ENCODE measurements at places on chromosomes 6 and 20. TPM values are rescaled to one million over a fixed set of nuclear protein-coding genes. Genes with fewer than 3 reads are reported as not detected.

GRCh38 chr6:38738261-38738660 lies 23.1 kb downstream of the DNAH8 start:
- DNase-seq, result no peak

Gene KCNG1
- polyA plus RNA-seq, result 3.9 TPM

GRCh38 chr20:42474646-42475045 lies 715.1 kb downstream of the PTPRT start:
- no peak for DNase-seq

Gene SRSF12
- polyA plus RNA-seq, result 14.4 TPM

DNA sequence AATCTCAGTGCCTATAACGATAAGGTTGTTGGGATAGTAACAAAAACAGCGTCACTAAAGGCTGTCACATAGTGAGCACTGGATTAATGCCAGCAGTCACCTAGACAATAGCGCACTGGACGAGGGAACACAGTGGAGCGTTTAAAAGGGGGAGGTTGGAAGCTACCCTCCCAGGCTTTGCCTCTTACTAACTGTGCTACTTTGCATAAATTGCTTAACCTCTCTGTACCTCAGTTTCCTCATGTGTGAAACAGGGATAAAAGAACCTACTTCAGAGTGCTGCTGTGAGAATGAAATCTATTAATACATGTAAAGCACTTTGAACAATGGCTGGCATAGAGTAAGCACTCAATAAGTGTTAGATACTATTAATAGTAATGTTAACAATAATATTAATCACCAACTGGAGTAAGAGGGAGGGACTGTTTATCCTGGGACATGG lies 10.5 kb downstream of the BCL2L1 start:
- DNase-seq, result no peak

DNA sequence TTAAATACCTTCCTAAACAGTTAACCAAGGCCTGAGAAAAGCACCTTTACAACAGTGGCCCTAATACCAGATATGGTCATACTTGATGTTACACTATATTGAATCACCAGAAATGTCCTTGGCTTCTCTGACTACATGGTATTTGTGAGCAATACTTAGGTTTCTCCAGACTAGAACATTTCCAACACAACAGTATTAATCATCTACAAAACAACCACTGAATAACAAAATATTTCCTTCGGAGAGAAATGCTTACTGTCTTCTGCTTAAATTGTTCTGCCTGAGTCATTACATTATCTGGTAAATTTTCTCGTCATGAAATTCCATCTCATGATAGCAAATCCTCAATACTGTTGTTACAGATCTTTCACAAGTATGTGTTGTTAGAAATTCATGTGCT lies 252.9 kb upstream of the RUNX2 start:
- no peak for DNase-seq

GRCh38 chr20:48298851-48299484 lies 513.7 kb upstream of the SULF2 start:
- no peak for DNase-seq

DNA sequence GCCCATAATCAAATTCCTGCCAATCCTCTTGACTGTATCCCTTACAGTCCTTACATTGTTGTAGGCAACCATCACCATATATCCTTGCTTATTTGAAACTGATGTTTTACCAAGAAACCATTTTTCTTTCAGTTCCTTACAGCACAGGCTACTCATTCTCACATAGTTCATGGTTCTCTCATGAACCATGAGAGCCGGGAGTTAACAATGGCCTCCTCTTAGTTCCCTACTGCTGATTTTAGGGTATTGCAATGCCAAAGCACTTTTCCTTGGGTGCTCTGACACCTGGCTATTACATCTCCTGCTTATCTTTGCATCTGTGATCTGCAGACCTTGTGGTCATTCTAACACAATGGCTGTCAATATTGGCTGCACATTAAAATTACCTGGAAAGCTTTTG lies 133.4 kb downstream of the MYB start:
- no peak for DNase-seq

Gene RUNX2
- 2.4 TPM for polyA plus RNA-seq

Gene RAET1E
- polyA plus RNA-seq, result 0.46 TPM

Gene HLA-DRB5
- 15.3 TPM for polyA plus RNA-seq

Gene ARMH2
- not detected for polyA plus RNA-seq
